ENCODE measurements at places on chromosomes 11 and 22.

DNA sequence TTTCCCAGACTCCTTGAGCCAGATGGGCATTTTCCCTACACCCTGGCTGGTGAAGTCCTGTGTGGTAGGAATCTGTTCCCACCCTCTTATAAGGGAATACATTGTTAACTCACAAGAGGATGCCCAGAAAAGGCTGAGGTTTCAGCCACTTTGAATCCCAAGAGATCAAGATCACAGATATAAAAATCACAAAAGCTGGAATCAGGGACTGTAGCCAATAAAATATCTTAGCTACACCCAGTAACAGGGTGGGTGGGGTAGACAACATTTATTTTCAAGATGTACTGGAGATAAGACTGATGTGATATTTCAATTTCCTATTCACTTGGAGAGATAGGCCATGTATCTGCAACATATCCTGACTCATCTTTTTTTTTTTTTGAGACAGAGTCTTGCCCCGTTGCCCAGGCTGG is 50.3 kb downstream of the COPB1 start:
- DNase-seq: no peak

- no peak for DNase-seq
Measured at GRCh38 chr22:27877501-27877900, 41.6 kb downstream of the PITPNB start.

DNA sequence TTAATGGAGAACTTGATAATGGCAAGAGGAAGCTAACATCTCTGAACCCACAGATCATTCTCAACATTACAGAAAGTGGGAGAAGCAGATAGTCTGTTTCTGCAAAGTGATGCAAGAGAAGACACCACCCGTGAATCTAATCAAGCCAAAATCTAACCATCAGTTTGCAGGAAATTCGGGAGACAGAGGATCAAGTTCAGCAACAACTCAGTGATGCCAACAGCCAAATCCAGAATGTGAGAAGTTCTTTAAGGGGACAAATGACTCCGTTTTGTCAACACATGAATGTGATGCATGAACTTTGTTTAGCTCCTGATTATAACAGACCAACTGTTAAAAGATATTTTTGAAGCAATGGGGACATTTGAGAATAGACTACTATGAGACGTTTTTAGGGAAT is 95.2 kb upstream of the LDLRAD3 start:
- no peak for DNase-seq

- DNase-seq: no peak
Measured at GRCh38 chr22:46354176-46354992, 18.9 kb downstream of the TRMU start.

GRCh38 chr11:40819230-40819629 is 640.2 kb downstream of the LRRC4C start:
- no peak for DNase-seq

GRCh38 chr11:75447415-75447814 is 14.4 kb upstream of the KLHL35 start:
- DNase-seq: no peak

DNA sequence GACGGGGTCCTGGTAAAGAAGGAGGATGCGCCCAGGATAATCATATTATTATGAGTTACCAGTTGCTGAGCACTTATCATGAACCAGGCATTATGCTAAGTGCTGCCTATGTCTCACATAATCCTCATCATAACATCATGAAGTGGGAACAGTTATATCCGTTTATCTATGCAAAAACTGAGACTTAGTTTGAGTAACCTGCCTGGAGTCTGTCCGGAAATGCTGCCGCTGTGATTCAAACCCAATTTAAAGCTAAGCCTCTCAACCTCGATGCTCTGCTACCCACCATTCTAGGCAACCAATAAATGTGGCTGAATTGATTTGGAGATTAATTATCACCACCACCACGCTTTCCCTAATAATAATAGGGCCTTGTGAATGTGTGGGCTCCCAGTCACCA is 111.5 kb upstream of the CLMP start:
- DNase-seq: no peak

DNA sequence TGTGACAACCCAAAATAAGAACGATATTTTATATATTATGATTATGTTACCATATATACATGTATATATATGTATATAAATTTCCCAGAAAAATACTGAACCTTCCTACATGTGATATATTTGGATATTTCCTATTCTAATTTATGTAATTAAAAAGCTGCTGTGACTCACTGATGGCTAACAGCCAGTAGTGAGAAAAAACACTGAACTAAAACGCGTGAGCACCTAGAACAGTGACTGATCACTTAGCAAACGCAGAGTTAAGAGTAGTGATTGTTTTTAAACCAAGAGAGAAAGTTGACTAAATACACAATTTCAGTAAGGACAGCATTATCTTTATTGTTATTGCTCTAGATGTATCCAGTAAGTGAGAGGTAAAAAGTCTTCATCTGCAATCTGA is 213.8 kb downstream of the TMEM135 start:
- no peak for DNase-seq

DNA sequence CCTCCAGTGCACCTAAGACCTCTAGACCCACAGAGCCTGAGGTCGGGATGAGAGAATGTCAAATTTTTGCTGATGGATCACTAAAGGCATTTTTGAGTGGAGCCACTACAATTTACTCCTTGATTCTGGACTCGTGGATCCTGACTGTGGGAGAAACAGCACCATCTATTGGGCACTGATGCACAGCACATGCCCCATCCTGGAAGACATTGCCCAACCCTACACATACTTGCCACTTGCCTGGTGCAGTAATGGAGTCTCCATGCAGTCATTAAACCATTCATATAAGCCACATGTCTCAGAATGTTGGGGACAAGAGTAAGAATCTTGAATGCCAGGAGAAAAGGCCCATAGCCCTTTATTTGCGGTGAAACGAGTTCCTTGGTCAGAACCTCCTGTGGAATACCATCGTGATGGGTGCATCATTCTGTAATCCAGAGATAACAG is 103.9 kb downstream of the GGTLC2 start:
- DNase-seq: no peak

- DNase-seq: no peak
Measured at GRCh38 chr11:113994077-113994954, 19.4 kb downstream of the HTR3A start.

GRCh38 chr11:103541186-103541795 is 432.1 kb downstream of the DYNC2H1 start:
- no peak for DNase-seq

DNA sequence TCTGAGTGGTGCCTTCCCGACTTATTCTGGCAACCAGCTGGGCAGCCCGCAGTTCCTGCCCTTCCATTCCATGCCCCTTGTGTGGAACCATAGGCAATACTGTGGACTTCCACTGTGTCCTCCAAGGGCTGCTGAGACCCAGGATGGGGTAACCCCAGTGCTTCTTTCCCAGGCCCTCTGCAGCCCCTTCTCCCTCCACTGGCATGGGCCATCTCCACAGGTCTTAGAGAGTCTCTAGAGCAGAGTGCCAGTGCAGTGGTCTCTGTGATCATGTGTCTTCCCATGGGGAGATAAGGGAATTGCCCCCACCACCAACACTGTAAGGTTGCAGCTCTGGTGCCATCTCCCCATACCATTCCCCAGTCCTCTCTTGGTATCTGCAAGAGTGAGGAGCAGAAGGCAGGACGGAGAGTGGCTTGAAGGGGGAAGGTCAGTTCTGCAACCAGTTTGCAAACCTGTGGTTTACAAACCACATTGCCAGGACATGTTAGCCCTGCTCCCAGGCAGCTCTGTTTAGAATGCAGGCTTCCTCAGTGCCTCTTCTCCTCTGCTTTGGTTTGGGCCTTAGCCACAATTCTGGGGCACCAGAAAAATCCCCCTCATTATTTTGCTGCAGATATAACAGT is 20.9 kb upstream of the DRD2 start:
- no peak for DNase-seq

GRCh38 chr11:62755086-62755615 is 1.2 kb upstream of the ZBTB3 start:
- no peak for DNase-seq

GRCh38 chr22:19507534-19507861 is 16.7 kb downstream of the CLDN5 start:
- no peak for DNase-seq

- DNase-seq: no peak
Measured at GRCh38 chr11:65505466-65506289, 6.8 kb downstream of the MALAT1 start.

GRCh38 chr11:115279813-115280761 is 224.1 kb downstream of the CADM1 start:
- DNase-seq: no peak

DNA sequence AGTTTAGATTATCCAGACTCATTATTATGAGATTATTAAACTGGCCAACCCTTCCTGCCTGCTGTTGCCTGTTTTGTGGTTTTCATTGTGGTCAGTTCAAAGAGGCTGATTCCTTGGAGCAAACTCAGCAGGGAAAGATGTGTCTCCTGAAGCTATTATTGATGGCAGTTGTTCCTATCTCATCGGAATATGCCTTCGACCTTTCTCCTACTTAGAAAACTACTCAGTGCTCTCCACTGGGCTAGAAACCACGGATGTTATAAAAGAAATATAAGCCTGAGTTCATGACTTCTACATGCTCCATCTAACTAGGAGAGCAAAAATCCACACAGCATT is 80.2 kb upstream of the NAV2 start:
- DNase-seq: no peak

DNA sequence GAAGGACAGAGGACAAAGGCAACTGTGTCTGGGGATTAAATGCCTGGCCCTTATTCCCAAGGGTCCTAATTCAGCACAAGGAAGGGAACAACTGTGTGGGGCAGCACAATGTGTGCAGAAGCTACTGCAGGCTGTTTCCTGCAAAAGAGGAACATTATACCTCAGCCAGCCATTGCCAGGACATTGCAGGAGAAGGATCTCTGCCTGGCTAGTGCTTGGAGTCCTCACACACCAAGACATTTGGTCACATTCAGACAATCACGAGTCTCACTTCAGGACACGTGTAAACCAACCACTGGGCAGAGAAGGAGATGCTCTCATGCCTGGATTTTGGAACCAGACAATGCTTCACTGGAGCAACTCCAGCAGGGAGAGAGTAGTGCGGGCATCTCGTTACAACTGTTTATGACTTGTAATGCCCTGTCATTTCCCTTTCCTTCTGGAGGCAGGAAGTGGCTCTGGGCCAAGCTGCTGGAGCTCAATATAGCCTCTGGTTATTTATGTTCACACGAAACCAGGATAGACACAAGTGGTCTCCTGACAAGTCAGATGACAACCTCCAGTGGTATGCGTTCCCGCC is 23.9 kb upstream of the ZC3H12C start:
- no peak for DNase-seq

DNA sequence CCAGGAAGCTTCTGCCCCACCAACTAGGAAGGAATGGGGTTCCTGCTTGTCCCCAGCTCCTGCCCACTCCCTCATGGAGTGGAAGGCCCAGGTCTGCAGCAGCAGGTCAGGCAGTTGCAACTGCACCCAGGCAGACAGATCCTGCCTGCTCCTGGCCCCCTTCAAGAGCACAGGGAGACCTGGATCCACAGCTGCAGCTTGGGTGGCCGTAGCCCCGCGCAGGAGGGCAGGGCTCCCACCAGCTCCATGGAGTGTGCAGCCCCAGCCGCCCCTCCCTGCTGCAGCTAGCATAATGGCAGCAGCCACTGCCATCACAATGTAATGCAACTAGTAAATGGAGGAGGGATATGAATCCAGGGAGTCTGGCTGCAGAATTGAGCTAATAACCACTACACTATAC is 187.5 kb upstream of the PLET1 start:
- DNase-seq: no peak

DNA sequence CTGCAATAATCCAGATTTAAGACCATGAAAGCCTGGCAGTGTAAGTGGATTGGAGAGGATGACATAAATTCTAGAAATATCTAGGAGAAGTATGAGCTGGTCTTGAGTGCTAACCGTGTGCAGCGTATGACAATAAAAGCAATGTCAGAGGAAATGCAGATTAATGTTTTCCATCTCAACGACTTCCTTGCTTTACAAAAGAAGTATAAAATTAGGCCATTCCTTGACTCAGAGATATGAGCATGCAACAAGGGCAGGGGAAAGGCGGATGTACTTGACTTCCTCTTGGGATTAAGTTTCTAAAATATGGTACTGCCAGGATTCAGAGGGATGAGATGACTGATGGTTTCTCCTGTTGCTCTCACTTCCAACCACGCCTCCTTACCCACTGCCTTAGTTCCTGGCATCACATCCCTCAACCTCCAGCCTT is 32.3 kb downstream of the ADAMTS15 start:
- no peak for DNase-seq

DNA sequence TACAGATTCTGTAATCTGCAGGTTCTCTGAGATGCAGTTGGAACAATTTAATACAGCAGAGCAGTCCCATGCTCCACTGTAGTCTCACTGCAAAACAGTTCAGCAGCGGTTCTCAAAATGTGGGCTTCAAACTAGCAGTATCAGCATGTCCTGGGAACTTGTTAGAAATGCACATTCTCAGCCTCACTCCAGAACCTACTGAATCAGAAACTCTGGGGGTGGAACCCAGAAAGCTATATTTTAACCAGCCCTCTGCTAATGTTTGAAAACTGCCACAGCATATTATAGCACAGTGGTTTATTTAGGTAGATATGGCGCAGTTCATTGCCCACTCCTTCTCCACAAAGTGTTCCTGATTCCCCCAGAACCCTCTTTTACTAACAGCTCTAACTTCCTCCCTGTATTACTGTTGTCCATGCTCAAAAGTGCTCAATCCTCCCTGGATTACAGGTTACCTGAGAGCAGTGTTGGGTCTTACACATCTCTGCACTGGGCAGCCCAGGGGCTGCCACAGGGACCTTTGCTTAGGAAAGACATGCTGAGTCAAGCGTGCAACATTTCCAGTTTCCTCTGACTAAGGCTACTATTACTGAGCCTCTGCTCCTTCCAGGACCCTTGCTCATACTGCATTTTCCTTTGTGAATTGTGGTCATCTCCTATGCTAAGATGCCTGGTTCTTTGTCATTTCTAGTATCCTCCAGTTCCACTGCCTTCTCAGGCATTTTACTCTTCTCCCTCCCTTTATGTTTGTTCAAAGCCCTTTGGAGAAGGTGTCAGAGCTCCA is 7.7 kb upstream of the DGAT2 start:
- DNase-seq: no peak

DNA sequence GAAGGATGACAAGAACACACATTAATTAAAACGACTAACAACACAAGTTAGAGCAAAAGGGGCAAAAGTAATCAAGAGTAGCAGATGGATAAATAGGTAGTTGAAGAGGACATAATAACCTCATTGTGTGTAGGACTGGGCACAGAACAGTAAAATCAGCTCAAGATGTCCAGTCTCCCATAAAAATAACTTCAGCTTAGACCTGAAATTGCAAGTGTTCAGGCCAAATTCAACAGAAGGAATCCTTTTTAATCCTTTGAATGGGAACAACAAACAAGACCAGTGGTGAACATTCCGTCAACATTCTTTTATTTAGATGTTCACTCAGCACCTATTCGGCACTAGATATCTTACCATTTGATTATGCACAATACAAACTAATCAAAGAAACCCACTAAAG is 4.4 kb downstream of the MTMR2 start:
- no peak for DNase-seq

GRCh38 chr11:35618497-35619115 is 346 bp downstream of the FJX1 start:
- DNase-seq: no peak

- DNase-seq: no peak
Measured at GRCh38 chr22:43859176-43859575, 3.1 kb downstream of the SULT4A1 start.

GRCh38 chr11:2523821-2524391 is 79.1 kb downstream of the KCNQ1 start:
- no peak for DNase-seq

Measured in GOT3 (cell line).